Hematopoietic multipotent progenitor cell (in vitro differentiated cells): ENCODE measurements at places on chromosomes 2 and 18.

- DNase-seq = no peak
Observed at GRCh38 chr2:223075301-223076270, 23.6 kb downstream of the KCNE4 start.

GRCh38 chr2:1862608-1863280 lies 118.4 kb upstream of the PXDN start:
- no peak for DNase-seq

- no peak for DNase-seq
Observed at GRCh38 chr2:212953170-212953920, 198.1 kb downstream of the IKZF2 start.

GRCh38 chr2:84870306-84870705 lies 10.6 kb downstream of the TRABD2A start:
- no peak for DNase-seq

DNA sequence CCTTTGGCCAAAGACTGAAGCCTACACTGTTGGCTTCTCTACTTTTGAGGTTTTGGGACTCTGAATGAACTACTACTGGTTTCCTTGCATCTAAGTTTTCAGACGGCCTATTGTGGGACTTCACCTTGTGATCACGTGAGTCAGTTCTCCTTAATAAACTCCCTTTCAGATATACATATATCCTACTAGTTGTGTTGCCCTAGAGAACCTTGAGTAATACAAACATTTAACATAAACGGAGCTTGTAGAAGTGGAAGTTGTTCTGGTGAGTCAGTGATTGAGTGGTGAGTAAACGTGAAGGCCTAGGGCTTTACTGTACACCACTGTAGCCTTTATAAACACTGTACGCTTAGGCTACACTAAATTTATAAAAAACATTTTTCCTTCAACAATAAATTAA lies 107.2 kb upstream of the CDH2 start:
- DNase-seq = no peak

GRCh38 chr2:240481720-240482119 lies 46.3 kb downstream of the GPC1 start:
- DNase-seq = no peak

- DNase-seq = no peak
Observed at GRCh38 chr2:232339121-232340081, 39.1 kb upstream of the ALPP start.

DNA sequence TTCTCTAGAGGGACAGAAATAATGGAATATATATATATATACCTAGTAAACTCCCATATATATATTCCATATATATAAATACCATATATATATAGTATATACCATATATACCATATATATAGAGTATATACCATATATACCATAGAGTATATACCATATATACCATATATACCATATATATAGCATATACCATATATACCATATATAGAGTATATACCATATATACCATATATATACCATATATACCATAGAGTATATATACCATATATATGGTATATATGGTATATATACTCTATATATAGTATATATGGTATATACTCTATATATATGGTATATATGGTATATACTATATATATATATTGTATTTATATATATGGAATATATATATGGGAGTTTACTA lies 62.0 kb upstream of the CAVIN2 start:
- no peak for DNase-seq

GRCh38 chr18:38644875-38645641 lies 1079.5 kb upstream of the CELF4 start:
- no peak for DNase-seq

- DNase-seq = no peak
Observed at GRCh38 chr2:67524777-67525176, 127.6 kb downstream of the ETAA1 start.

DNA sequence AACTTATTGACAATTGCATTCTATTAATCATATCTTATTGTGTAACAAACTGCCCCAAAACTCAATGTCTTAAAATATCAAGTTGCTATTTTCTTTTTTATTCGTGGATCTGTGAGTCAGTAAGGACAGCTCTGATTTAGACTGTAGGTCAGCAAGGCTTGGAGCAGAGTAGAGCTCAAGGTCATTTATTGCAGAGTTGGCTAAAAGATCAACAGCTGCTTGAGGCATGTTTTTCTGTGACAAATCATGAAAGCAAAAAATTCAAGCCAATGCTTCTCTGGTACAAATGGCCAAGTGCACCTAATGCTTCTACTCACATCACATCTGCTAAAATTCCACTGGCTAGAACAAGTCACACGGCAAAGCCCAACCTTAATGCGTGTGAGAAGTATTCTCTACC lies 497.7 kb upstream of the LRATD1 start:
- no peak for DNase-seq

DNA sequence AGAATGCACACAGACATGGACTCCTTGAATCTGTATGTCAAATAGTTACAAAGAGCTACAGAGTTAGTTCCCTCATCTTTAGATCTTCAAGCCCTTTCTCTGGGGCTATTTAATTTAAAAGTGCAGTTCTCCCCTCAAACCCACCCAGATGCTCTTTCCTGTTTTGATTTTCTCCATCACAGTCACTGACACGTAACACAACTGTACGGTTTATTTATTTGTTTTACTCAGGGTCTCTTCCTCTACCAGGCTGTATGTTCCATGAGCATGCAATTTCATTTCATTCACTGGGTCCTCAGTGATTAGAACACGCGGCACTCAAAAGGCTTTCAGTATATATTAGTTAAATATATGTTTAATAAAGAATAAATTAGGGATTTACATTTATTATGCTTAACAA lies 94.7 kb downstream of the DOCK10 start:
- DNase-seq = no peak

GRCh38 chr2:54321047-54321446 lies 65.0 kb upstream of the TSPYL6 start:
- DNase-seq = no peak

GRCh38 chr18:51425475-51425874 lies 228.0 kb upstream of the MEX3C start:
- no peak for DNase-seq

GRCh38 chr2:135510577-135510976 lies 20.4 kb downstream of the ZRANB3 start:
- no peak for DNase-seq

DNA sequence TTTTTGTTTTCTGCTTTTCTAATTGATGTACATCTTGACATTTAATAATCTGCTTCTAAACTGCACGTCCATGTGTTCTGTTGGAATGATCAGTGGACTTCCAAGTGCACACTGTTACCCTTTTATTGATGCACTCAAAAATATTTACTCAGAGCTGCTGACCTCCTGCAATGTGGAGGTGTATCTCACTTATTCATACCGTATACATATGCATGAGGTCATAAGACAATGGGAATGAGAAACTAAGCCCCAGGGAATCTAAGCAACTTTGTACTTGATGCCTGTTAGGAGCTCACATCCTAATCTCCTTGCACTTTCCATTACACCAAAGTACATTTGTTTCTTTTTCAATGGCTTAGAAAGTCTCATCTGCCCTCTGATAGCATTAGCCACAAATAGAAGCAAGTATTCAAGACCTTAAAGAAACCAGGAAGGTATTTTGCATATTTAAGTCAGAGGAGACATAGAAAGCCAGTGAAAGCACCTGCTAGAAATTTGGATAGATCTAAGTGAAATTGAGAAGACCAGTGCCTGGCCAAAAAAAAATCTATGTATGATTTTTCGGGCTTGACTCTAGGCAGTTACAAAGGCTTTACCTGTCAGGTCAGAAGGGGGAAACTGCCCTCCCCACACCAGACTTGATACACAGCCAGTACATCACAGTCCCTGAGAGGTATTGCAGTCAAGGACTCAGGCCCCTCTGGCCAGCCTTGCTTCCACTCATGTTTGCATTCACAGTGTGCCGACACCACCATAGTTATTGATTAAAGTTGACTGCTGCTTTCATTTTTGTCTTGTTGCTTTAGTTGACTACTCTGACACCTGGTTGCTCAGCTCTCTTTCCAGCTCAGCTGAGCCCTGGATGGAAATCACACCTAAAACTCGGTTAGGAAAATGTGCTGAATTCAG lies 391.7 kb upstream of the CYRIA start:
- DNase-seq = no peak

DNA sequence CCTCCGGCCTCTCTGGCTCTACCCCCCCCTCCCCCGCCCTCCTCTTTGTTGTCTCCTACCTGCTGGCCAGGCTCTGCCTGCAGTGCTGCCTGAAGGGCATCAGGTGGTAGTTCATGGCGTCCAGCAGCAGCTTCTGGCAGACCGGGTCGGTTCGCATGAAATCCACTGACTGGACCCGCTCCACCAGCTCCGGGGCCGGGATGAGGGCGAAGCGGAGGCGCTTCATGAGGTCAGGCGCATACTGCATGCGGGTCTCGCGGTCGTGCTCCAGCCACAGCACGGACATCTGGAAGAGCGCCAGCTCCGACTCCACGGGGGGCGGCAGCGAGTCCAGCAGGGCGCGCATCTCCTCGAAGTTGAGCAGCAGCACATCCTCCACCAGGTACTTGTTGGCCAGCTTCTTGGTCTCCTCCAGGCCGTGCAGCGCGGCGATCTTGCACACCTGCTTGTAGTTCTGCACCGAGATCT lies 3.2 kb downstream of the KLHL14 start:
- no peak for DNase-seq

- DNase-seq = no peak
Observed at GRCh38 chr2:1546901-1547300, 133.6 kb downstream of the TPO start.

GRCh38 chr2:28239207-28239606 lies 153.5 kb upstream of the FOSL2 start:
- peak; percentile 55 for DNase-seq

DNA sequence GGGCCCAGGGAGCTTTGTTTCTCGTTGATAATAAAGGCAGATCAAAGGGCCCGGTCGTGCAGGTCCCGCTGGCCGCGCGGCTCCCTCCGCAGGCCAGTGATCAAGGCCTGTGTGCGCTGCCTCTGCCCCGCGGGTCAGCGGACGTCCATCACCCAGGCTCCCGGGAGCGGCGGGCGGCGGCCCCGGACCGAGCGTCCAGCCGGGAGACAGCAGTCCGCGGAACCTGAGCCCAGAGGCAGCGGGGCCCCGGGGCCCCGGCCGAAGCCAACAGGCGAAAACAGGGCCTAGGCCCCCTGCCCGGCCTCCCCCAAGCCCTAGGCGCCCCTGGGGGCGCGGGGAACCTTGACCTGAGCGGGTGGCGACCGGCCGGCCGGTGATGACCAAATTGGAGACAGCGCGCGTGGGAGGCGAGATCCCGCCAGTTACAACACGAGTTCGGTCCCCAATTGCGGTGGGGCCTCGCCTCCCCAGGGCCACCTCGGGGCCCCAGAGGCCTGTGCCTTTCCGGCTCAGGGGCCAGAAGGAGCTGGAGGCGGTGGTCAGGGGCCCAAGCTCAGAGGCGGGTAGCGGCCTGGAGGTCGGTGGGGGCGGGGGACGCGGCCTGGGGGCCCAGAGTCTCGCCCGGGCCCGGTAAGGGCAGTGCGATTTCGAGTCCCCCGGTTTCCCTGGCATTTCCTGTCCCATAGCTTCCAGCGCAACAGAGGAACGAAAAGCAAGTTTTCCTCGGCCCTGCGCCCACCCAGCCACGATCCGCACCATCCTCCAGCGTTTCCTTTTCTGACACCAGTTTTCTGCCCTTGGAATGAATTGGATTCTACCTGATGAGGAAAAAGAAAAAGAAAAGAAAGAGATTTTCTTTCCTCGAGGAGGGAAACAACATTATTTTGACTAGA lies 5.9 kb downstream of the SP9 start:
- no peak for DNase-seq

- DNase-seq = no peak
Observed at GRCh38 chr2:190098851-190099250, 36.3 kb upstream of the MSTN start.

DNA sequence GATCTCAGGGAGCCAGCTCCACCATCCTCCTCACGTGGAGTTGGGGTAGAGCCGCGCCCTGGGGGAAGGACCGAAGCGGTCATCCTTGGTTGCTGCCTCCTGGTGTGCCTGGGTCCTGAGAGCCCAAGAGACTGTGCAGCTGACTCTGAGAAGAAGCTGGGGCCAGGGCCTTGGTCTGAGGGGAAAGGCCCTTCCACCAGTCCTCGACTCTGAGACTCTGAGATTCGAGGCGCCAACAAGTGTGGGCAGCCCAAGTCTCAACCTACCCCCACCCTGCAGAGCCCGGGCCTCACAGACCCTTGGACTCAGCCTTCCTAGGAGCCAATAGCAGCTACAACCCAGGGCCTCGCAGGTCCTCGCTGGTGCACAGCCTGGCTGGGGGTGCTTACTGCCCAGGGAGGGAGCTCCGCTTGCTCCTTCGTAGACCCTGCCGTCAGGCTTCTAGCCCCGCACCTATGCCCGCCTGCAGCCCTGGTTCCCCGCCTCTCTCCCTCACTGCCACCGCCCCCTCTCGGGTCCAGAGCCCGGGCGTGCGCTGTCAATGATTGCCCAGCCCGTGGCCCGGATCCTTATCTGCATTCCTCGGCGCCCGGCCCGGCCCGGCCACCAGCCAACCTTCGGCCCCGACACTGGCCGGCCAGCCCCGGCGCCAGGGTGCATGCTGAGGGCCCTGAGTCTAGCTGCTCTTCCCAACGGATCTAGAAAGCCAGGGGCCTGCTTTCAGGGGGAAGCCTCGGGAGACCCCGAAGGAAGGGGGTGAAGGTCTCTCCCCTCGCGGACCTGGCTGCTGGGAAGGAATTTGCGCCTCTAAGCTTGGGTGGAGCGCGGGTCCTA lies 2.0 kb downstream of the IHH start:
- no peak for DNase-seq

- no peak for DNase-seq
Observed at GRCh38 chr18:37309861-37310260, 255.7 kb downstream of the CELF4 start.

DNA sequence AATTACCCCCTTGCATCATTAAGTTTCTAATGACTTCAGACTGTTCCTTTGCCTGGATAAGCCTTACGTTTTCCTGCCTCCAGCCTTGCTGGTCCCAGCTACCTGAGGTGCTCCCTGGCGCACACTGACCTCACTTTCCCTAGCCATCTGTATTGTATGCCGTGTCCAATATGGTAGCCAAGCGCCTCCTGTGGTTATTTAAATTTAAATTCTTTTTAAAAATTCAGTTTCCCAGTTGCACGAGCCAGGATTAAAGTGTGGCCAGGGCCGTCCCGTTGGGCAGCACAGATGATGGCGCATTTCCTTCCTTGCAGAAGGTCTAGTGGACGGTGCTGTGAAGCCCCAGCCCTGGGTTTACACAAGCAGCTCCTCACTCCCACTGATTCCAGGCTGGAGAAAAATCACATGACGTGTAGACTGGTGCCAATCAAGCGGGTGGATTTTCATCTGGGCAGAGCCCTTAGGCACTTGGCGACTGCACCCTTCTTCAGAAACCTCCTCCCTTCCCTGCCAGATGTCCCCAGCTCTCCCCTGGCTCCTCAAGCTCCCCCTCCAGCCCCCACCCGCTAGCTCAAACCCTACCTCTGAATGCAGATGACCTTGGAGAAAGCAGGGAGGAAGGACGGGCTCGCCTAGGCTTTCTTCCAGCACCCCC lies 33.9 kb downstream of the ACKR3 start:
- DNase-seq = no peak

DNA sequence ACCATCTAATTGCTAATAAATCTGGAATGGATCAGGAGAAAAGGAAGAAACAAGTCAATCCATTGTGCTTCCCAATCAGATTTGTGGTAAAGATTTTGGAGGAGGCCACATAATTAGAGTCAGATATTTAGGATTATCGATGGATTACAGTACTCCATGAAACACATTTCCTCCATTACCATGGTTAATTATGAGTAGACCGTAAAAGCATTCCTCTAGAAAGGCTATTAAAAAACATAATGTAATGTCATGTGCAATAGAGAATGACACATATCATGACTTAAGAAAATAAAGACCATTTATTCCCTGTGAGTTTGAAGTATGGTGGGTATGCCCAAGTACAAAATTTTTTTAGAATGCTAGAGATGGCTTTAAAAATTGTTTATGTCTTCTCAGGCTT lies 96.1 kb downstream of the ITGA4 start:
- no peak for DNase-seq

- DNase-seq = no peak
Observed at GRCh38 chr2:184727813-184728212, 129.5 kb downstream of the ZNF804A start.
